Putamen (tissue), 1 donor: ENCODE measurements at places on chromosomes 2 and 18.

DNA sequence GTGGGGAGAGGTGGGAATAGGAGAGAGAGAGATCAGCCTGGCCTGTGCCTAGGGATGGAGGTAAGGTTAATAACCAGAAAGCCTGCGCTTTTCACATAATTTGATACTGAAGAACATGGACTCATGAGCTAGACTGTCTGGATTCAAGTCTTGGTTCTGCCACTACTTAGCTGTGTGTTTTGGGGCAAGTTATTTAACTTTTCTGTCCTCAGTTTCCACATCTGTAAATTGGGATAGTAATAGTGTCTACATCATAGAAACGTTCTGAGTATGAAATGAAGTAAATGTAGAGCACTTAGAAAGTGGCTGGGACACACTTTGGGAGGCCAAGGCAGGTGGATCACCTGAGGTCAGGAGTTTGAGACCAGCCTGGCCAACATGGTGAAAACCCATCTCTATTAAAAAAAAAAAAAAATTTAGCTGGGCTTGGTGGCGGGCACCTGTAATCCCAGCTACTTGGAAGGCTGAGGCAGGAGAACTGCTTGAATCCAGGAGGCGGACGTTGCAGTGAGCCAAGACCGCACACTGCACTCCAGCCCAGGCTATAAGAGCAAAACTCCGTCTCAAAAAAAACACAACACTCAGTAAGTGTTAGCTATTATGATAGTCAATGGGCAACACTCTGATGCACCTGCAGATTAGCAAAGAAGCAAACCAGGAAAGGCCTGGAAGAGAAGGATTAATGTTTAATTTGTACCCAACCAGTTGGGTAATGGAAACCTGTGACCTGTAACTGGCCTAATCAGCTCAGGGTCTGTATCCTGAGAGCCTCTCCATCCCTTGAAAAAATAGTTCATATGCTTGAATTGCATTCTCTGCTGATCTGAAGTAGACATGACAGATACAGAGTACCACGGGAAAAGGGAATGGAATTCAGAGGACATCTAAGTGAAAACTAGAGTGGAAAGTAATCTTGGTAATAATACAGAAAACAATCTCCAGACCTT is 6.8 kb downstream of the GALM start:
- no peak for DNase-seq

DNA sequence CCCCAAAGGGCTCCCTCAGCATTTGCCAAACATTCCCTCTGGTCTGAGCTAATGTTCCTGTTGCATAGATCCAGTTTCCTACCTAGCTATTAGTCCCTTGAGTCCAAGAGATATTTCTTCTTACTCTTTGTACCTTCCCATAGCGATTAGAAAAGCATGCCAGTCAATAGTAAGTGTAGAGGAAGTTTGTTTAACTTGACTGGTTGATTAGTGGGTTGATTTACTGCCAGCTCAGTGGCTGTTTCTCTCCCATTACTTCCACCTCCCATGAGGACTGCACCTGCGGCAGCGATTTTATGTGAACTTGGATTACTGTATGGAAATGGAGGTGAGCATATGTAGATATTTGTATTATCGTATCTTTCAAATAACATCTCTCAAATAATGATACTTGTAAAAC is 1748.4 kb upstream of the CELF4 start:
- DNase-seq, result no peak

- DNase-seq, result no peak
Observed at GRCh38 chr2:127733816-127734537, 32.7 kb downstream of the SFT2D3 start.

DNA sequence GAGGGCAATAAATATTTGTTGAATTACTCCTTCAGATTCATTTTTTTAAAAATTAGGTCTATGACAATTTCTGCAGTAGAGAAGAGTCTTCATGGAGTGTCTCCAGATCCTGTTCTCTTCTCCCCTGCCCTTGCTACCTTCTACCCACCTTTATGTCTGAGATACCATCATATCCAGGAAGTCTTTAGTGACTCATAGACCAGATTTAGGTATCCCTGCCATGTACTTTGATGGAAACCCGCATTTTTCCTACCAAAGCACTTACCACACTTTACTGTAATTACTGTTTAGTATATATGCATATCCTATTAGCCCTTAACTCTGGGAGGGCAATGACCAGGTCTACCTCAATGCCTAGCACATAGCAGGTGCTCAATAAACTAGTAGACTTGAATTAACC is 11.6 kb downstream of the ZNF397 start:
- no peak for DNase-seq

- DNase-seq, result no peak
Observed at GRCh38 chr2:23791030-23791429, 135.9 kb downstream of the ATAD2B start.

GRCh38 chr18:68962623-68963022 is 164.7 kb downstream of the CCDC102B start:
- no peak for DNase-seq

GRCh38 chr18:63619661-63620060 is 24.4 kb downstream of the SERPINB4 start:
- DNase-seq, result no peak

DNA sequence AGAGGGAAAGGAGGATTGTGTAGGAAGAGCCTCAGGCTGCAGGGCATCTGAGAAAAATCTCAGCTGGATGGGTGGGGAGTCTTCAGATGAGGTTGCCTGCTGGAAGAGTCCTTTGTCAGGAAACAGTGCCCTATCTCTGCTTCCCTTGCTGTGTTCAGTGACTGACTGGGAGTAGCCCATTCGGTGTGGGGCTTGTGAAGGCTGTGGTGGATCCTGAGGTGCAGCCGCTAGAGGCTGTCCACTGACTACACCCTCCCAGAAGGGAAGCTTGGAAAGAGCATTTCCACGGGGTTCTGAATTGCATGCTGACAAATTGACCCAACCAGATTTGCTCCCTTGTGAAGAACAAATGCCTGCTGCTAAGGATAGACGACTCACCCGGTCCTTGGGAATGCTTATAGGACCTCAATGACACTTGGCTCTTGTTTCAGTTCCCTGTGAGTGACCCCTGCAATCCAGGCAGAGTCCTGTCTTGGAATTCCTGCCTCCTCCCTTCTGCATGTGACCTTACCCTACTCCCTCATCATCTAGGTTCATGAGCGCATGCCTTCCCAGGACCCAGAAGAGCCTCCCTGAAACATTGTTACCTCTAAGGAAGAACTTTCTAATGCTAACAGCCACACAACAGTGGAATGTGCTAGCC is 109.7 kb upstream of the FAM136A start:
- no peak for DNase-seq
